ENCODE measurements at places on chromosomes 6 and 20.

GRCh38 chr6:33195304-33196165 is 3.3 kb upstream of the COL11A2 start:
- DNase-seq: no peak

- DNase-seq: no peak
Observed at GRCh38 chr6:142570221-142570671, 268.4 kb downstream of the ADGRG6 start.

- no peak for DNase-seq
Observed at GRCh38 chr6:111680015-111680712, 74.5 kb upstream of the TRAF3IP2 start.

GRCh38 chr6:129709769-129710449 is at the start of gene ARHGAP18:
ARHGAP18 (minus strand) TSS chr6:129710177; CDS start chr6:129710136, 41 bp downstream.
- peak; percentile 99 for DNase-seq

GRCh38 chr6:160426136-160426535 is 78.0 kb downstream of the SLC22A3 start:
- no peak for DNase-seq

GRCh38 chr6:157269261-157269794 is 54.0 kb downstream of the TMEM242 start:
- no peak for DNase-seq

DNA sequence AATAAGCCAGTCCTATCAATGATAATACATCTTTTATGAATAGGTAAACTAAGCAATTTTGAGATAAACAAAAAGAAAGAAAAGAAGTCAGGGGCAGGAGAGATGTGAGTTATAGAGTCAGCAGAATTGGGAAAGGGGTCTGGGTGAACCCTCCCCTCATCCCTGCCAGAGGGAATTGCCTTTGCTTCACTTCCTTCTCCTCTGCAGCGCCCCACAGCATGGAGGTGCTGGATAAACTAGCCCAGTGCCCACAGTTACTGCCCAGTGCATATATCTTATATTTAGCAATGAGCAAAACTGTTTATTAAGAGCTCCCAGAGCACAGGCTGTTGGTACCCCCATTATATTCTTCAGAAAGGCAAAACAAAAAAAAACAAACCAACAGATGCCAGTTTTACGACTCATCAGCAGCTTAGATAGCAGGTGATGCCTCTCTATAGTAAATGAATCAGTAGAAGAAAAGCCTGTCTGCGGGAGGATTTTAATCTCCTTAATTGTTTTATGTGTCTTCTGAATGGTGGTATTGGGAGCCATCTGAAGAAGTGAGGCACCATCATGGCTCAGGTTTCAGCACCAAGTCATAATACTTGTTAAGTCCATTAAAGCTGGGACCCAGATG is 419.2 kb downstream of the EPM2A start:
- no peak for DNase-seq

DNA sequence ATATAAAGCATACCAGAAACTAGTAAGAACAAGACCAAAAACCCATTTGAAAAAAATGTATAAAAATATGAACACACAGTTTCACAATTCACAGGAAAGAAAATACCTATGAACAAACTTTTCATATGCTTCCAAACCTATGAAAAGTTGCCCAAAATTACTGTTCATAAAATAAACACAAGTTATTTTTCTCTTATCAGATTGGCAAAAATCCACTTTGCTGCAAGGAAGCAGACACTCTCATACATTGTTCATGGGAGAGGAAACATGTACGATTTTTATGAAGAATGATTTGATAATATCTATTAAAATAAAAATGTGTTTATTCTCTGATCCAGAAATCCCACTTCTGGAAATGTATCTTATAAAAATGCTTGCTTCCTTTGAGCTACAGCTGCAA is 40.0 kb upstream of the OCSTAMP start:
- DNase-seq: no peak

GRCh38 chr6:16518265-16518664 is 243.0 kb downstream of the ATXN1 start:
- no peak for DNase-seq

Measured in NCI-H146 (cell line).